ENCODE measurements at places on chromosomes 2 and 18.

GRCh38 chr2:64861452-64862397, 127.5 kb upstream of the SLC1A4 start:
- DNase-seq, result no peak

GRCh38 chr2:239760596-239760995, 264.5 kb downstream of the NDUFA10 start:
- no peak for DNase-seq

- DNase-seq, result no peak
These were observed 51.2 kb downstream of the CHMP3 start for GRCh38 chr2:86512034-86512433.

- no peak for DNase-seq
These were observed 138.3 kb downstream of the ZBTB7C start for GRCh38 chr18:48270929-48271328.

DNA sequence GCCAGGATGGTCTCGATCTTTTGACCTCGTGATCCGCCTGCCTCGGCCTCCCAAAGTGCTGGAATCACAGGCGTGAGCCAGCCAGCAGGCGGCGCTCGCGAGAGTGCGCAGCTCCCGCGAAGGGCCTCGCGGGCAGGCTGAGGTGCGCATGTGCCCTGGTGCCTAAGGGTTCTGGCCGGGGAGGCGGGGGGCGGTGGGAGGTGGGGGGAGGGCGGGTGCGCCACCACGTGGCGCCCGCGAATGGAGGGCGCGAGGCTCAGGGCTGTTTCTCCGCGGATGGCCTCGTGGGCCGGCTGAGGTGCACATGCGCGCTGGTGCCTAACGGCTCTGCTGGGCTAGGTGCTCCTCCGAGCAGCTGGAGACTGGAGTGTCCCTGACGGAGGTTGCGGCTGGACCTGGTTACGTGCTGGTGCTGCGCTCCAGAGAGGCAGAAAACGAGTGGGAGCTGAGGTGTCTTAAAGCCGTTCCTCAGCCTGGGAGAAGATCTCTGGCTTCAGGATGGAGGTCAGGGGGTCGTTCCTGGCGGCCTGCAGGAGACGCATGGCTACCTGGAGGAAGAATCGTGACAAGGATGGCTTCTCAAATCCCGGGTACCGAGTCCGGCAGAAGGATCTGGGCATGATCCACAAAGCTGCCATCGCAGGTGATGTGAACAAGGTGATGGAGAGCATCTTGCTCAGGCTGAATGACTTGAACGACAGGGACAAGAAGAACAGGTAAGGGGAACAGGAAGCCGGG, at the start of gene ANKRD62:
Gene ANKRD62 (plus strand): TSS at position 324 of the 738 bp plus-strand sequence. CDS start 175 bp downstream, at position 499.
- DNase-seq, result no peak

DNA sequence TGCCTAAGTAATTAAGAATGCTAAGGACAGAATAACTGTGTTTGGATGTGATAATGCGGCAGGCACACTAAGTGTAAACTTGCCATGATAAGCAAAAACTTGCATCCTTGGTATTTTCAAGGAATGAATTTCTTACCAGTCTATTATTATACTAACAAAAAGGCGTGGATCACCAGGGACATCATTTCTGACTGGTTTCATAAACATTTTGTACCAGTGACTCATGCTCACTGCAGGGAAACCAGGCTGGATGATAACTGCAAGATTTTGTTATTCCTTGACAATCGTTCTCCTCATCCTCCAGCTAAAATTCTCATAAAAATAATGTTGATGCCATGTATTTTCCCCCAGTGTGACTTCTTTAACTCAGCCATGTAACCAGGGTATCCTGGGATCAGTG, 289.5 kb downstream of the CDCA7 start:
- no peak for DNase-seq

DNA sequence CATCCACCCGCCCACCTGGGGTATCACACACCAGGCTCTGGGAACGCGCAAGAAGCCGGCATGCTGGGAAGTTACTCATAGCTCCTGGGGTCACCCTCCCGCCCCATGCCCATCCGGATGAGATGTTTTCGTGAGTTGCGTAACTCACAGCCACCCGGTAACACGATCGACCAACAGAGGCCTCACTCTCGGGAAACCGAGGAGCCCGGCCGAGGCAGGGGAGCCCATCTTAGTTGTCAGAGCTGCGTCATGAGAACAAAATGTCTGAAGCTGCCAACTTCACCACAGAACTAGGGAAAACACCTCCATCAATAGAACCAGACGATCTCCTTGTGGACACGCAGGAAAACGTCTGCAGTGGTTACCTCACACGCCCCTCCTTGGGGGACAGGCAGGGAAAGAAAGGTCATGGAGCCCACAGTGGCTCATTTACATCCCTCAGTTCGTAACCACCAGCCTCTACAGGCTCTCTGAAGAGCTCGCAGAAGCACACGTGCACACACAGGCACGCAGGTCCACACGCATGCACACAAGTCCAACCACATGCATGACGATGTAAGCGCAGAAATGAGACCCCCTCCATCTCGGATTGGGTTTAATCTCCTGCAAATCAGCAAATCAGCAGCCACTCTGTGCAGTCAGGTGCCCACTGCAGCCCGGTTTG, 26.2 kb downstream of the ADI1 start:
- no peak for DNase-seq

GRCh38 chr2:30038419-30038818, 108.4 kb upstream of the YPEL5 start:
- DNase-seq, result no peak

DNA sequence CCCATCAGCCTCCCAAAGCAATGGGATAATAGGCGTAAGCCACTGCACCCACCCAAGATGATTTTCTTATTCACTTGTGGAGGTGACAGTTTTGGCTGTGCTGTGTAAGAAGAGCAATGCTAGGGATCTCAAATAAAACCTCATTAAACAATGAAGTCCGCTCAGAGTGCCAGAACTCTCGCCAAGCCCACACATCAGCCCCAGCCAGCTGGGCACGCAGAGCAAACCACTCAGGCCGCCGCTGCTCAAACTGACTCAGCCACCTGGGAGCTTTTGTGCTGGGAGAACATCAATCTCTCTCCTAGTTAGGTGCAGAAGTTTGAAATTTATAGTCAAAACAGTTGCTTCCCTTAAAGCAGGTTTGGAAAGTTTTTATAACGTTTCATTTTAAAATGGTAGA, 47.6 kb downstream of the RNF152 start:
- DNase-seq, result no peak

- DNase-seq, result no peak
These were observed 385.1 kb downstream of the STK39 start for GRCh38 chr2:167862296-167862695.

- DNase-seq, result no peak
These were observed 32.0 kb upstream of the TFCP2L1 start for GRCh38 chr2:121316986-121317385.

DNA sequence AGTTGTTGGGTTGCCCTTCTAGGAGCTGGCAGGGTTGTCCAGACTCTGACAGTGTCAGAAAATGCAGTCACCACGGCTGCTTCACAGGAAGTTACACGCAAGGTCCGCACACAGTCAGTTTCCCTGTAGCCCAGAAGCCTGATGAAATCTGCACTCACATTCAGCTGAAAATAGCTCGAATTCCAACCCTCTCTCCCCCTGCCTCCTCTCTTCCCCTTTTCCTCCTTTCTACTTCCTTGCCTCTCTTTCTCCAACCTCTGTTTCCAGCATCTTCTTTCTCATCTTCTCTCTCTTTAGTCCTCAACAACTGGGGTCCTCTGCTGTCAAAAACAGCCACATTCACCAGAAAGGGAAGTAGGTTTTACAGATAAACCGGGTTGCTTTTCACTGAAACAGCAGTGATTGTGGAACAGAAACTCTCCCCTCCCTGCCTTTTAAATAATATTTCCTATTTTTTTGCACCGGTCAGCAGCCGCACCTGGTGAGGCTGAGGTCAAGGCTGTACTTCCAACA, 69.3 kb downstream of the BCL11A start:
- no peak for DNase-seq

- no peak for DNase-seq
These were observed 392.0 kb upstream of the LYPD1 start for GRCh38 chr2:133061874-133062593.

DNA sequence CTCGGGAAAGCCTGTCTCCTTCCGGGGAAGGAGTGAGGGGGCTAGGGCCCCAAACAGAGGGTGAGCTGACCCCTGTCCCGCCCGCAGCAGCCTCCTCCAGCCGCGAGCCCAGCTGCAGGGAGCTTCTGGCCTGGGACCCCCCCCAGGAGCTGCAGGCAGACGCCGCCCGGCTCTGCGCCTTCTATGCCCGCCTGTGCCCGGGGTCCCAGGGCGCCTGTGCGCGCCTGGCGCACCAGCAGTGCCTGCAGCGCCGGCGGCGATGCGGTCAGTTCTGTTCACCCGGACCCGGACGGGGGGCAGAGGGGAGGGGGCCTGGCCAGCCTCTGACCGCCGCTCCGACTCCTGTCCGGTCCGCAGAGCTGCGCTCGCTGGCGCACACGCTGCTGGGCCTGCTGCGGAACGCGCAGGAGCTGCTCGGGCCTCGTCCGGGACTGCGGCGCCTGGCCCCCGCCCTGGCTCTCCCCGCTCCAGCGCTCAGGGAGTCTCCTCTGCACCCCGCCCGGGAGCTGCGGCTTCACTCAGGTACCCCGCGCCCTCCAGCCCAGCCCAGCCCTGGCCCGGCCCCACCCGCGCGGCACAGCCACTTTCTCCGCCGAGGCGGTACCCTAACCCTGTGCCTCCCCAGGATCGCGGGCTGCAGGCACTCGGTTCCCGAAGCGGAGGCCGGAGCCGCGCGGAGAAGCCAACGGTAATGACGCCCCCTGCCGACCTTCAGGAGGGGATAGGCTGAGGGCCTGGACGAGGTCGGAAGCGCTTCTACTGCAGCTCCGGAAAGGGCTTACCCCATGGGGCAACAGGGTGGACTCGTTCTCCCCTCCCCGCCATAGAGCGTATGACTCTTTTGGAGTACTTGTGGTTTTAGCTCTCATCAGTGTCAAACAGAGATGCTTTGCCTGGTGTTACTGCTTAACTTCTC, 2.0 kb upstream of the CHRND start:
- DNase-seq, result no peak

GRCh38 chr2:106339132-106339531, 129.1 kb downstream of the RGPD3 start:
- no peak for DNase-seq

- peak; percentile 54 for DNase-seq
These were observed 231.9 kb downstream of the DYSF start for GRCh38 chr2:71685073-71685848.

- no peak for DNase-seq
These were observed 165.2 kb downstream of the SLC8A1 start for GRCh38 chr2:40286721-40287120.

- no peak for DNase-seq
These were observed 463.3 kb downstream of the STK39 start for GRCh38 chr2:167784084-167784425.

DNA sequence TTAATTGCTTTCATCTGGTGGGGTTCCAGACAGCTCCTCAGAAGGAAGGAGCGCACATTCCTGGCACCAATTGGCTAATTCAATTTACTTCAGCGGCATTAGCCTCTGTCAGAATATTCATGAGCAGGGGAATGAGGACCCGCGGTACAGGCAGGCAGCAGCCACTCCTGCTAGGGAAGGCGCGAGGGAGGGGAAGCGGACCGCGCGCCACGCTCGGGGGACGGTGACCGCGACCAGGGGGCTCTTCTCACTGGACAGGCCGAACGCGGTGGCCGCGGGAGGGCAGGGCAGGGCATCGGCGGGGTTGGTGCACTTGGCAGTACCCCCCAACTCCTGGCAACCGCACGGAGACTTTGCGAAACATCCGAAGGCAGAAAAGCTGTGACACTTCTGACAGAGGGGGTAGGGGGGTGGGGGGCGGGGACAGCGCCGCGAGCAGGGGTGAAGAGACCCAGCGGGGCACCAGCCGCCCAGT, at the start of gene CDH20:
Gene CDH20 (plus strand): TSS at position 160 of the 475 bp plus-strand sequence.
- DNase-seq, result no peak

DNA sequence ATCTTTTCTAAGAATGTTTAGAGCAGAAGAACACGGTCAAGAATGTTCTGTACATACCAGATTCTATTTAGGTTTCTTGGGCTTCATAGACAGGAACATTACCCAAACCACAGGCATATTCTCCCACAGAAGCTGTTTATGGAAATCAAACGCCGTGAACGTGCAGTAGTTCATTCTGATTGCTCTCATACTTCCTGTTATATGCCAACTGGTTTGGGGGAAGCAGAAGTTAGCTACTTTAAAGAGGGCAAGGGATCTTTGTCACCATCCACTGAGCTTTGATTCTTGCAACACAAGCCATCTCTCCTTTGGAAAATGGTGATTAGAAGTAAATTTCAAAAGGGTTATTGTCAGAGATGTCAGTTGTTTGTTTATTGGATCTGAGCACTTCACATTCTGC, 182.2 kb upstream of the NRP2 start:
- DNase-seq, result no peak

- DNase-seq, result no peak
These were observed 4.7 kb downstream of the LBH start for GRCh38 chr2:30235859-30236535.

DNA sequence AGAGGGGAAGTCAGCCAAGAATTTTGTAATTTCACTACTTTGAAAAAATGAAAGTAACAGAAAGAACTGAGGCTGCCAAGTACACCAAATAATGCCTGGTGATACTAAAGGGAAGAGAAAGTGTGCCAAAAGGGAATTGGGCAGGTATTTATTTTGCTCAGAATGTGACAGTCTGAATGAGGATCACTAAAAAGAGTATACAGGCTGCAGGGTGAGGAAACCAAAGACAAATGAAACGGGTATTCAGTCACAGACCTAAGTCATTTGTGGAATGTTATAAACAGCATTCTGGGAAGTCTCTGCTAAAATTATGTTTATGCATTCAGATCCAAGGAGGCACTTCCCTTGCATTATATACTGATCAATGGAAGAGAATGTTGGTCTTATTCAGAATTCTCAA, 418.6 kb upstream of the SLC39A10 start:
- no peak for DNase-seq

DNA sequence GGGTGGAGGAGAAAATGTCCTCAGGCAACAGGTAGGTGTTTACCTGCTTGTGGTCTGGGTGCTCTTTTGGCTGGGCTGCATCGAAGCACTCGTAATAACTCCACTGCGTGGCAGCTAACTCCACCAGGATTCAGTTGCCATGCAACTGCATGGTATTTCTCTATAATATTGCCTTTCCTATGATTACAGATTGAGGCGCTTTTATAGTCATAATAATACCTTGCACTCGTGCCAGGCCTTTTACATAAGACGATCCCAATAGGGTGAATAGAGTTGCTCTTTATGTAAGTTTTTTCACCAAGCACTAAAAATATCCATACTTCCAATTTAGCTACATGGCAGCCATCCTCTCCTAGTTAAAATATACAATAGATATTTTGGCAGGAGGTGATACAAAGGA, 19.7 kb upstream of the NYAP2 start:
- no peak for DNase-seq

DNA sequence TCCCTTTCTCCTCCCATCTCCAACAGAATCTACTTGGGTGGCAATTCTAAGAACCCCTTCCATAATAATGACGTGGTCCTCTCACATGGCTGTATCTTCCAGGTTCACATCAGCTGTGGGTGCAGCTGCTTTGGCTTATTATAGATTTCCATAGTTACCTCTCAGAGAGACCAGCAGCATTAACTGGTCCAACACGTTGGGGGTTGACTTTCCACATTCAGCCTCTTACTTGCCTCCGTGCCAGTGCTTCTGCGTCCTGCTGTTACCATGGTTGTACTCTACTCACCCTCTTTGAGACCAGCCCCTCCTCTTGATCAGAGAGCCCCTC, 570.7 kb downstream of the PLCL1 start:
- no peak for DNase-seq

GRCh38 chr18:2213905-2214304, 357.4 kb downstream of the METTL4 start:
- no peak for DNase-seq

GRCh38 chr18:22005191-22005841, 164.1 kb upstream of the GATA6 start:
- DNase-seq, result no peak
